Pancreas (tissue), 10 donors: ENCODE measurements at places on chromosomes 4 and X. TPM values are rescaled to one million over a fixed set of nuclear protein-coding genes. Genes with fewer than 3 reads are reported as not detected.

Gene TMPRSS11D
- not detected for total RNA-seq

Gene PHKA2
- 22.5 TPM for total RNA-seq

- H3K4me3 ChIP-seq, result no peak overlapping the region
- no peaks in the 10 kb centered on the region for H3K27me3 ChIP-seq
- DNase-seq, result no peak
- H3K36me3 ChIP-seq, result no peaks in the 10 kb centered on the region
- H3K4me1 ChIP-seq, result no peaks in the 10 kb centered on the region
- H3K27ac ChIP-seq, result no peak overlapping the region
Observed at GRCh38 chr4:118968813-118969212, 80.2 kb downstream of the SYNPO2 start.

DNA sequence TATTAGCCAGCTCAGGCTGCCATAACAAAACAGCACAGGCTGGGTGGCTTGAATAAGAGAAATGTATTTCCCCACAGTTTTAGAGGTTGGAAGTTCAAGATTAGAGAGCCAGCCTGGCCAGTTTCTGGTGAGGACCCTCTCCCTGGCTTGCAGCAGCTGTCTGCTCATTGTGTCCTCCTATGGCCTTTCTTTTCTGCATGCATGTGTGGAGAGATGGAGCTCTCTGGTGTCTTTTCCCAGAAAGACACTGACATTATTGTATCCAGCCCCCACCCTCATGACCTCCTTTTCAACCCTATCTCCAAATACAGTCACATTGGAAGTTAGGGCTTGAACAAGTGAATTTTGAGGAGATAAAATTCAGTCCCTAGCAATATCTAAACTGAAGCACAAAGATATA is 263.8 kb upstream of the PABPC4L start:
- DNase-seq, result no peak
- H3K4me1 ChIP-seq, result no peaks in the 10 kb centered on the region
- no peaks in the 10 kb centered on the region for H3K36me3 ChIP-seq
- no peak overlapping the region for H3K27ac ChIP-seq
- H3K27me3 ChIP-seq, result no peaks in the 10 kb centered on the region

DNA sequence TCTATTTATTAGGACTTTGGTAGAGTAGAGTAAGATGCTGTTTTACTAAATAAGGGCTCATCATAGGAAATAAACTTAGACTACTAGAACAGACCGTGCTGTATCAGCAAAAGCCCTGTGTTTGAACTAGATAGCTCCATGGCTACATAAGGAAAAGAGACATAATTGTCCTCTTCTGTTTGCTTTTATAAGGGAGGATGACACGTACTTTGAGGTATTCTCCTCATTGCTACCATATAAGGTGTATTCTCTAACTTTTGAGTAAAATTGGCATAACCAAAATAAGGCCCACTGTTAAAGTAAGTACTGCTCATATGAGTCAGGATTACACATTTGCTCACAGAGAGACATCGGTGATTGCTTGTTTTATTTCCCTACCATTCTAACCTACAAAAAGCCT is 64.3 kb downstream of the PDLIM5 start:
- peaks cover 24% of the 10 kb centered on the region for H3K4me1 ChIP-seq
- no peaks in the 10 kb centered on the region for H3K27me3 ChIP-seq
- H3K36me3 ChIP-seq, result no peaks in the 10 kb centered on the region
- no peak overlapping the region for H3K4me3 ChIP-seq
- no peak for DNase-seq

GRCh38 chrX:134377537-134377936 is 82.4 kb upstream of the HPRT1 start:
- no peak overlapping the region for H3K27ac ChIP-seq
- H3K4me3 ChIP-seq, result no peak overlapping the region
- peaks cover 6% of the 10 kb centered on the region for H3K4me1 ChIP-seq
- DNase-seq, result no peak

Gene LINC00632
- 124 TPM for total RNA-seq

GRCh38 chr4:19803406-19803805 is 448.3 kb upstream of the SLIT2 start:
- no peaks in the 10 kb centered on the region for H3K27me3 ChIP-seq
- H3K4me1 ChIP-seq, result no peaks in the 10 kb centered on the region
- no peak for DNase-seq
- no peak overlapping the region for H3K27ac ChIP-seq
- H3K36me3 ChIP-seq, result no peaks in the 10 kb centered on the region

GRCh38 chrX:132858018-132858417 is 100.4 kb downstream of the HS6ST2 start:
- H3K27me3 ChIP-seq, result no peaks in the 10 kb centered on the region
- H3K27ac ChIP-seq, result no peak overlapping the region
- H3K36me3 ChIP-seq, result no peaks in the 10 kb centered on the region
- H3K4me3 ChIP-seq, result no peak overlapping the region
- no peak for DNase-seq
- H3K4me1 ChIP-seq, result no peaks in the 10 kb centered on the region

- no peak for DNase-seq
- H3K4me3 ChIP-seq, result peak overlapping the region; percentile 39
- peak overlapping the region; percentile 81 for H3K27ac ChIP-seq
- no peaks in the 10 kb centered on the region for H3K36me3 ChIP-seq
- H3K27me3 ChIP-seq, result no peaks in the 10 kb centered on the region
- no peaks in the 10 kb centered on the region for H3K4me1 ChIP-seq
Observed at GRCh38 chr4:113978561-113979147, 793 bp downstream of the ARSJ start.

GRCh38 chr4:17447675-17448298 is 64.1 kb downstream of the QDPR start:
- H3K27ac ChIP-seq, result no peak overlapping the region
- H3K27me3 ChIP-seq, result no peaks in the 10 kb centered on the region
- no peak for DNase-seq
- no peaks in the 10 kb centered on the region for H3K4me1 ChIP-seq
- H3K4me3 ChIP-seq, result no peak overlapping the region

GRCh38 chrX:127207326-127207725 is 387.8 kb downstream of the PRR32 start:
- H3K4me3 ChIP-seq, result no peak overlapping the region
- no peaks in the 10 kb centered on the region for H3K4me1 ChIP-seq
- no peak for DNase-seq
- no peaks in the 10 kb centered on the region for H3K27me3 ChIP-seq
